ENCODE measurements at places on chromosomes 12 and 14.

DNA sequence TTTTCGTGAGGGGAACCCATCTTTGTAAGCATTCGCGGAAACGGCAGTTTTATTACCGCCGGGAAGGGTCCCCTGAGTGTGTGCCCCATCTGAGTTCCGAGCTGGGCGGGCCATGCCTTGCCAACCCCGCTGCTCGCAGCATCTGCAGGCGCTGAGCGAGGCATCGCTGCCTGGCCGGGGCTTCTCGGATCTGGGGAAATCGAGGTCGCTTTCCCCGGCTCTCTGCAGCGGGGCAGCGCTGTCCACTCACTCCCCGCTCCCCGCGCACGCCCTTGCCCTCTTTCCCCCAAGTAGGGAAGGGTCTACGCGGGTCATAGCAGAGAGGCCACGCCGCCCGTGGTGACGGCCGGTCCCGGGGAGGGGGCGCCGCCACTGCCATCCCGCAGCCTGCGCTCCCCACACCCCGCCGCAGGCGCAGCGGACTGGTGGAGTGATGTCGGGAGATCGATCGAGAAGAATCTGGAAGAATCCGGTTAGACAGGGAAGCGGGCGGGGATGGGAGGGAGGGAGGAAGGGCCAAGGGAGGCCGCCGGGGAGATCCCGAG lies 507 bp upstream of the FKBP4 start:
- no peak for DNase-seq

- DNase-seq, result no peak
Observed at GRCh38 chr12:91577586-91578539, 395.2 kb upstream of the DCN start.

DNA sequence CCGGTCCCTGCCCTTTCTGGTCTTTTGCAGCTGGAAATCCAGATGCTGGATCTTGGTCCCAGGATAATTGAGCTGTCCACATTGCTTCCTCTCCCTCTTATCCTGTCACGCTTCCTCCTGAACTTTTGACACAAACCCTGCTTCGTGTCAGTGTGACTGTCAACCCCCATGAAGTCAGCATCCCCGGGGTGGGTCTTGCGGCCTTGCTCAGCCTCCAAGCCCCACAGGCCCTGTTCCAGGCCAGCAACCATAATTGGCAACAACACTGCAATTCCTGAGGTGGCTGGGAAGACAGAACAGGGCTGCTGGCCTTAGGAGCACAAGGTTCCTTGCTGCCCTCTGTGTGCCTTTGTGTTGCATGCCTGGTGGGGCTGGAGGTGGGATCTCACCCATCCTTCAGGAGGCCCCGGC lies 74.9 kb downstream of the NTF3 start:
- no peak for DNase-seq

GRCh38 chr12:49895773-49896172 lies 7.9 kb downstream of the FAIM2 start:
- DNase-seq, result no peak

GRCh38 chr12:9115731-9116559 lies at the start of gene A2M:
TSS of gene A2M (minus strand) at chr12:9115919. CDS start at chr12:9115849, 70 bp downstream.
- DNase-seq, result no peak

Data from stimulated activated CD4-positive, alpha-beta T cell treated with anti-CD3 and anti-CD28 coated beads, TNF-alpha, amount 100 ng/mL, for 48 hours (primary cell).